ENCODE measurements at places on chromosomes 16 and 17. TPM values are rescaled to one million over a fixed set of nuclear protein-coding genes. Genes with fewer than 3 reads are reported as not detected.

GRCh38 chr16:29653471-29653870 is 9.6 kb upstream of the SPN start:
- no peak overlapping the region for H3K4me3 ChIP-seq
- no peaks in the 10 kb centered on the region for H3K4me1 ChIP-seq
- H3K27me3 ChIP-seq = peaks cover 4% of the 10 kb centered on the region
- H3K27ac ChIP-seq = no peak overlapping the region
- no peaks in the 10 kb centered on the region for H3K36me3 ChIP-seq

DNA sequence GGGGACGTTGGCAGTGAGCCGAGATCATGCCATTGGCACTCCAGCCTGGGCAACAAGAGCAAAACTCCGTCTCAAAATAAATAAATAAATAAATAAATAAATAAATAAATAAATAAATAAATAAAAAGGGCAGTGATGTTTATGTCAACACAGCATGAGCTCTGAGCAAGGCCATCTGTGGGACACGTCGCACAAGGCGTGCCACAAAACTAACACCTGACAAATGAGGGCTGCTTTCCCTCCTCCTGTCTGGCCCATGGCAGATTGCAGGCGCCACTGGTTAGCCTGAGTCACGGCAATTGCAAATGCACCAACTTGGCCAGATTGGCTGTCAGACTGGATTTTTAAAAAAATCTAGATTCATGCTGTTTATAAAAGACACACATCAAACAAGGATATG is 25.9 kb upstream of the SPNS3 start:
- no peaks in the 10 kb centered on the region for H3K36me3 ChIP-seq
- no peaks in the 10 kb centered on the region for H3K27me3 ChIP-seq
- peak; percentile 61 for DNase-seq
- no peak overlapping the region for H3K4me3 ChIP-seq

- H3K27me3 ChIP-seq = no peaks in the 10 kb centered on the region
- H3K27ac ChIP-seq = no peak overlapping the region
- DNase-seq = no peak
- H3K4me1 ChIP-seq = peaks cover 30% of the 10 kb centered on the region
These were observed 65.0 kb downstream of the AMFR start for GRCh38 chr16:56360117-56361008.

DNA sequence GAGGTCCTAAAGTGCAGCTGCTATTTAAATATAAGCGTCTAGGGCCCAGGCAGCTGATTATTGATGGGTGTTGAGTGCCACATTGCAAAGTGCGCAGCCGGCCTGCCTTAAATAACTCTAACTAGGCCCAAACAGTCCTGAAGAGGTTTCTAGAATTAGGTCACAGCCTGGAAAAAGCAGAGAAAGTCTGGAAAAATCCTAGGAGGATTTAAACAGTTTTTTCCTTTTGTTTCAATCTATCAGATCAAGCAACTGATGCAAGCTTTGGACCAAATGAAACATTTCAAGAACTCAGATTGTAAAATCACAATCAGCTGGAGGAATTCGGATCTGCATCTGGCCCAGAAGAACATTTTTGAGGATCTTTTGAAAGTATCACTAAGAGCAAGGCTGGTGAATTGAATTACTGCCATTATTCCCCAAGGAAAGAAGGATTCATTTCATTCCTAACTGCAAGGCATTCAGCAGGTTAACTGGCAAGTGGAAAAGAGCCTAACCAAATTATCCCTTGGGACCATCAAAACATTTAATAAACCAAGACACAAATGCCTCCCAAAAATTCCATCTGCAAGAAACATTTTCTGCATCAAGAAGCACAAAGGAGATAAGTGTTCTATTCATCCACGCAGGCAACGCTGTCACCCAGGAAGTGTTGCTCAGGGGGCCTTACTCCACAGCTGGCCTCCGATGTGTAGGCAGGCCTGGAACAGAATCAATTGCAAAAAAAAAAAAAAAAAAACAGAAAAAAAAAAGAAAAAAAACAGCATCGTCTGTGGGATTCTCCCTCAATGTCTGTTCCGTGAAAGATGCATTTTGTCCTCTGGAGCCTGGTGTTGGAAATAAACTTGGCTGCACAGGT is 46.1 kb downstream of the IRX3 start:
- no peak for DNase-seq
- H3K36me3 ChIP-seq = peaks cover 2% of the 10 kb centered on the region
- no peak overlapping the region for H3K4me3 ChIP-seq
- no peaks in the 10 kb centered on the region for H3K4me1 ChIP-seq
- H3K27me3 ChIP-seq = peaks cover 23% of the 10 kb centered on the region

- H3K27ac ChIP-seq = no peak overlapping the region
- H3K4me1 ChIP-seq = peaks cover 4% of the 10 kb centered on the region
- no peak for DNase-seq
- no peaks in the 10 kb centered on the region for H3K27me3 ChIP-seq
- H3K4me3 ChIP-seq = no peak overlapping the region
- peaks cover 9% of the 10 kb centered on the region for H3K36me3 ChIP-seq
These were observed 88.9 kb upstream of the HLF start for GRCh38 chr17:55175788-55176427.

DNA sequence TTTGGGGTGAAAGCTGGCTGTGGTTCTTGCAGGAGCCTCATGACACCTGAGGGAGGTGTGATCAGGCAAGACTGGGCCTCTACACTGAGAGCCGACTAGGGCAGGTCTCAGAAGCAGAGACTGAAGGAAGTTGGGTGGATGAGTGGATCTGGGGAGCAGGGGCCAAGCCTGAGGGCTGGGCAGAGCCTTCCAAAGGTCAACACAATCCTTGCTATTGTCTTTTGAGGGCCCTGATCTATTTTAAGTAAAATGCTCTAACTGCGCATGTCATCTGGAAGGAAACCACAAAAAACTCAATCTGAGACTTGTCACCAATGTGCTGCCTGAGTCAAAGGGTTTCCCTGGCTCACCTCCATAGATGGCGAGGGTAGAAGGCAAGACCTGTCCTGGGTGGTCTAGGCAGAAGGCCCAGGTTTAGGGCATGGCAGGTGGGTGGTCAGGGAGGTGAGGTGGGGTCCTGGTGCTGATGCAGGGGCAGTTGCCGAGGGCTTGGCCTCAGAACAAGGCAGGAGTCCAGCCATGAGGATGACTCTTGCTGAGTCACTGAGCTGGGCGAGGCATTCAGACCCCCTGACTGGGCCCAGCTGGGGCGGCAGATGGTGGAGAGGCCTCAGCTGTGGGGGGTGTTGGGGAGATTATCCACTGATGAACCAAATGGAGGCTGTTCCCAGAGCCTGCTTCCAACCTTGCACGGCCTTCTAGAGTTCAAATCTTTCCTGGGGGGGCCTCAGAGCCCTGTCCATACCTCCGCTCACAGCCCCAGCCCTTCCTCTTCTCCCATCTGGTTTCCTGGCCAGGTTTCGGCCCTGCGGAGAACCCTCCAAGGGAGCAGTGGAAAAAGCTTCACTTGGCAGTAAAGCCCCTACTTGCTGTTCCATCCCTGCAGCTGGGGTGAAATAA is 5.1 kb downstream of the MVP start:
- no peak overlapping the region for H3K4me3 ChIP-seq
- no peaks in the 10 kb centered on the region for H3K27me3 ChIP-seq
- DNase-seq = no peak
- peak overlapping the region; percentile 81 for H3K27ac ChIP-seq
- peaks cover 2% of the 10 kb centered on the region for H3K36me3 ChIP-seq

GRCh38 chr16:10539793-10540192 is 40.6 kb downstream of the EMP2 start:
- H3K4me3 ChIP-seq = no peak overlapping the region
- H3K36me3 ChIP-seq = peaks cover 8% of the 10 kb centered on the region
- H3K4me1 ChIP-seq = no peaks in the 10 kb centered on the region
- no peaks in the 10 kb centered on the region for H3K27me3 ChIP-seq

GRCh38 chr16:74667255-74667700 is 601 bp upstream of the RFWD3 start:
- peaks cover 24% of the 10 kb centered on the region for H3K4me1 ChIP-seq
- H3K4me3 ChIP-seq = peak overlapping the region; percentile 90
- peak overlapping the region; percentile 93 for H3K27ac ChIP-seq
- DNase-seq = no peak

GRCh38 chr17:73039282-73039681 is 53.2 kb downstream of the SLC39A11 start:
- H3K4me1 ChIP-seq = peaks cover 24% of the 10 kb centered on the region
- DNase-seq = no peak
- H3K27me3 ChIP-seq = no peaks in the 10 kb centered on the region

GRCh38 chr17:732902-733720 is 715 bp downstream of the TLCD3A start:
- peaks cover 27% of the 10 kb centered on the region for H3K4me1 ChIP-seq
- peak overlapping the region; percentile 88 for H3K4me3 ChIP-seq
- H3K36me3 ChIP-seq = peaks cover 8% of the 10 kb centered on the region
- DNase-seq = no peak

DNA sequence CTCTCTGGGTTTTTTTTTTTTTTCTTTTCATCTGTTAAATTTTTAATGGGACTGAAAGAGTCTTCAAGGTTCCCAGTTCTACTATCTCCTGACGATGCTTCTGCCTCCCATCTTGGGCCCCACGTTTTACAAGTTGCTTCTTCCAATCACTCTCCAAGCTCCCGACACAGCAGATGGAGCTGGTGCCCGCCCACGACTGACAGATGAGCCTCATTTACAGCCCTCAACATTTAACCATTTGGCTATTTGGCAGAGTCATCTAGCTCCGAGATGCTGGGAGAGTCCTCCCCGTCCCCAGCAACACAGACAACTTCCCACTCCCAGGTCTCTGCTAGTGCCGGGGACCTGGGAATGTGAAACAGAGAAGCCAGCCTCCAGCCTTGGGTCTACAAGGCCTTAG is 276.9 kb downstream of the SHISA9 start:
- no peak for DNase-seq
- no peaks in the 10 kb centered on the region for H3K27me3 ChIP-seq
- no peaks in the 10 kb centered on the region for H3K4me1 ChIP-seq
- H3K27ac ChIP-seq = no peak overlapping the region

DNA sequence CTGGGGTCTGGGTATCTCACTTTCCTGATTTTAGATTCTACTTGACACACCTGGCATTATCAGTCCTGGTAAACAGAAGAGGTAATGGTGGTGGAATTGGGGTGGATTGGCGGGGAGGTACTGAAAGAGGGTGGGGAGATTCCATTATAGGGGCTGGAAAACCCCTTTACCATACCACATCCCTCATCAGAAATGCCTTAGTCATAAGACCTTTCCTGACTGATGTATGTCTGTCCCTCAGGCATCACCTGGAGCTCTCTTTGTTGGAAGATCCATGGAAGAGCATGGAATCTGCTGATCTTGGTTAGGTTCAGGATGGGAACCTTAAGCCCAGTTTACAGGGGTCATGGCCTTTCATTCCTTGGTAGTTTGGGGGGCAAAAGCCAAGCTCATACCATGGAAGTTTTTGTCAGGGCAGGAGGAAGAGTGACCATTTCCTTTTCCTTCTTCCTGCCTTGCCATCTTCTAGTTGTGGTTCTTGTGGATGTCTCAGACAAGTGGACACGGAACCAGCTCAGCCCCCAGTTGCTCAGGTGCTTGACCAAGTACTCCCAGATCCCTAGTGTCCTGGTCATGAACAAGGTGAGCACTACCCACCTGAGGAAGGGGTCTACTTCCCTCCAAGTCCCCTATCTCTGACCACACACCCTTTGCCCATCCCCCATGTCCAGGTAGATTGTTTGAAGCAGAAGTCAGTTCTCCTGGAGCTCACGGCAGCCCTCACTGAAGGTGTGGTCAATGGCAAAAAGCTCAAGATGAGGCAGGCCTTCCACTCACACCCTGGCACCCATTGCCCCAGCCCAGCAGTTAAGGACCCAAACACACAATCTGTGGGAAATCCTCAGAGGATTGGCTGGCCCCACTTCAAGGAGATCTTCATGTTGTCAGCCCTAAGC is 3.3 kb downstream of the ERAL1 start:
- peaks cover 19% of the 10 kb centered on the region for H3K36me3 ChIP-seq
- H3K4me1 ChIP-seq = peaks cover 17% of the 10 kb centered on the region
- DNase-seq = no peak
- H3K27ac ChIP-seq = no peak overlapping the region
- H3K4me3 ChIP-seq = no peak overlapping the region

- no peak overlapping the region for H3K4me3 ChIP-seq
- no peaks in the 10 kb centered on the region for H3K36me3 ChIP-seq
- H3K4me1 ChIP-seq = peaks cover 22% of the 10 kb centered on the region
- no peak for DNase-seq
These were observed 2.5 kb upstream of the C16orf90 start for GRCh38 chr16:3497771-3498170.

- no peaks in the 10 kb centered on the region for H3K27me3 ChIP-seq
- no peak overlapping the region for H3K27ac ChIP-seq
- H3K36me3 ChIP-seq = peaks cover 1% of the 10 kb centered on the region
- H3K4me1 ChIP-seq = peaks cover 32% of the 10 kb centered on the region
- no peak overlapping the region for H3K4me3 ChIP-seq
- peak; percentile 67 for DNase-seq
These were observed 58.9 kb downstream of the TK2 start for GRCh38 chr16:66490774-66491715.

DNA sequence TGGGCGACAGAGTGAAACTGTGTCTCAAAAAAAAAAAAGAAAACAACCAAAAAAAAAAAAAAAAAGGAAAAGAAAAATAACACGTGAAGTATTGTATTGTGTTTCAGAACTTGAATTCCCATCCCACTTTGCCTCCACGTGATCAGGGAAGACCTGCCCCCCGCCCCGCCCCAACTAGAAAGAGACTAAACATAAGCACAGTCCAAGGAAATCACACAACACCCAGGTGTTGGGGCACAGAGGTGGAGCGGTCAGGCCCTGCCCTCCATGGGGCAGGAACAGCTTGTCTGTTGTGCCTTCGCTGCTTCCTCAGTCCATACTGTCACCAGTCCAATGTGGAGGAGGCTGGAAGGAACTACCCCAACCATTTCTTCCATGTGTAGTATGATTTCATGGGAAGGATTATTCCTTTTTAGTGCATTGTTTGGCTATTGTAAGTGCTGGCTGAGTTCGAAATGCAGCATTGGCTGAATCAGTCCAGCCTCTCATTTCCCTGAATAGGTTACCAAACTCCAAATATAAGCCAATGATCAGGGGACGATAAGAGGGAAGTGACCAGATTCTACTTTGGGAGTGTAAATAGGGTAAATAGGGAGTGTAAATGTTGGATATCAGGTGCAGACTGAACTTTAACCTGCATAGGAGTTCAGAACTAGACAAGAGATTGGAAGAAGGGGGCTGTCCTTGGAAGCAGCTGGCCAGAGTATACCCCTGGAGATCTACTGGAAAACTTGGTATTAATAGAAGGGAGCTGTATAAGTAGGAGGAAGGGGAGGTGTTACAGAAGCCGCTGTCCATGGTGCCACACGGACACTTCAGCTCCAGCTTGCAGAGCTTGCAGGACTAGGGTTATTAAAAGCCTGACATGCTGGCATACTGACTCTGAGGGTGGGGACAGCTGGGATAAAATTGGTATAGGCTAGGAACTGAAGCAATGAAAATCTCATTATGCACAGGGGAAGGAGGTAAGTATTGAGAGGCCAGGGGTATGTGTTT is 50.7 kb downstream of the TANGO6 start:
- H3K36me3 ChIP-seq = peaks cover 5% of the 10 kb centered on the region
- no peak for DNase-seq
- H3K27ac ChIP-seq = no peak overlapping the region
- no peak overlapping the region for H3K4me3 ChIP-seq
- H3K4me1 ChIP-seq = peaks cover 2% of the 10 kb centered on the region

GRCh38 chr16:3879258-3879886 is 1.1 kb downstream of the CREBBP start:
- peaks cover 60% of the 10 kb centered on the region for H3K4me1 ChIP-seq
- no peak for DNase-seq
- peak overlapping the region; percentile 81 for H3K4me3 ChIP-seq
- H3K36me3 ChIP-seq = no peaks in the 10 kb centered on the region
- H3K27me3 ChIP-seq = no peaks in the 10 kb centered on the region

Gene CSF3
- not detected for total RNA-seq

Gene CDH13
- 45.1 TPM for total RNA-seq

Gene TBC1D3
- total RNA-seq = not detected

Gene RPRML
- total RNA-seq = not detected

Gene SLC5A10
- total RNA-seq = not detected

Gene CCL4L2
- not detected for total RNA-seq
